NCI-H187 treated with DMSO at 0.1 percent for 48 hours (cell line): ENCODE measurements at places on chromosomes 7 and 10.

- DNase-seq, result no peak
Measured at GRCh38 chr7:44071726-44072363, 6.5 kb upstream of the PGAM2 start.

DNA sequence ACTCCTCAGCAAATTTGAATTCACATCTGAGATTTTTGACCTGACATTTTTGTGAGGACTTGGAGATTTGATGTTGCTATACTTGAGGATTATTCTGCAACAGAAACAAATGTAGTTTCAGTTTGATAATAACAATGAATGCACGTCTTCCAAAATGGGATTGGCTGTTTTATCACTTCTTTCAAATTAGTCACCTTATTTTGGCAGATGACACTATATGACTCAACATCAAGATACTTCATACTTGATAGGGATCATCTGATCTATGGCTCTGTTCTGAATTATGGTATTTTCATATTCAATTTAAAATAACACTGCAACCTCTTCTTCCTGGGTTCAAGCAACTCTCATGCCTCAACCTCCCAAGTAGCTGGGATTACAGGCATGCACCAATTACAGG, 24.2 kb downstream of the ARL5B start:
- no peak for DNase-seq

DNA sequence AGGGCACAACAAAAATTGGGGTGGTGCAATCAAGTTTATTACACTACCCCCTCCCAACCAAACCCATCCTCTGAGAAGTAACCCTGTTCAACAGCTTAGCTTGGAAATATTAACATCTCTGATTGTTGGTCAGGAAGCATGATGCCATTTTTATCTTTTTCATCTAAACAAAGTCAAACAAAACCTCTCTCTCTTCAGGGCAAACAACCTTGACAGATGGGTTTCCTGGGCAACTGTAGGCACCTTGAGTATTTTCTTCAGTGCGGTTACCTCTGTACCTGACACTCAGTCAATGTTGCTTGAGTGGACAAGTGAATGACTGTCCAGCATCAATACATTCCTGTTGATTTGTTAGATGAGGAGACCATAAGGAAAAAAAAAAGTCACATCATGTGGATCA, 183.6 kb downstream of the NRP1 start:
- DNase-seq, result no peak

- no peak for DNase-seq
Measured at GRCh38 chr7:2326951-2327350, 12.7 kb upstream of the SNX8 start.

DNA sequence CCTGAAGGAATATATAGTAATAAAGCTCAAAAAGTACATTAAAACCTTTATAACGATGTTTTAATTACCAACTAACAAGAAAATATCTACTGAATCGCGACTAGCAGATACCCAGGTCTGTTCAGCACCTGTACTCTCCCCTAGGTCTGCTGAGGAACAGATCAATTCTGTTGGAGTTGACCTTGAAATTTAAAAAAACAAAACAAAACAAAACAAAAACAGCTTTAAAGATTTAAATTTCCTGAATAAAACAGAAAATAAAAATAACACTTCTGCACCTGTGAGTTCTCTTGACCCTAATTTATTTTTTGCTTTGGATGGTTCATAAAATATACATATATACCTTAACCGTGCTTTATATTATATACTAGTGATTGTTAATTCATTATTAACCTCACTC, 24.6 kb downstream of the DIP2C start:
- DNase-seq, result no peak

DNA sequence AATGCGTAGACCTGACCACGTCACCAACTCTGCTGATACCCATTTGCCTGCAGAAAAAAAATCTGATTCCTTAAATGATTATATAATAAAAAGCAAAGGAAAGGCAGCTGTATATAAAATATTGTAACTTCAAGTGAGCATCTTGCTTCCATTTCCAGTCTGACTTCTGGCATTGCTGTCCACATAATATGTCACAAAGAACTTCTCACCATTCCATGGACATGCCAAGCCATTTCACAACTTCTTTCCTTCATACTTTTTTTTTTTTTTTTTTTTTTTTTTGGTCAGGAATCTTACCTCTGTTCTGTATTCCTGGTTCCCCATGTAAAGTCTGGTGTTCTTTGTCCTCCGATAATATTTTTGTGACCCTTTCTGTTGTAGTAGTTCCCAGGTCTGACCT, 165.5 kb downstream of the SND1 start:
- DNase-seq, result no peak

- DNase-seq, result no peak
Measured at GRCh38 chr10:52019077-52019555, 295.0 kb upstream of the DKK1 start.

DNA sequence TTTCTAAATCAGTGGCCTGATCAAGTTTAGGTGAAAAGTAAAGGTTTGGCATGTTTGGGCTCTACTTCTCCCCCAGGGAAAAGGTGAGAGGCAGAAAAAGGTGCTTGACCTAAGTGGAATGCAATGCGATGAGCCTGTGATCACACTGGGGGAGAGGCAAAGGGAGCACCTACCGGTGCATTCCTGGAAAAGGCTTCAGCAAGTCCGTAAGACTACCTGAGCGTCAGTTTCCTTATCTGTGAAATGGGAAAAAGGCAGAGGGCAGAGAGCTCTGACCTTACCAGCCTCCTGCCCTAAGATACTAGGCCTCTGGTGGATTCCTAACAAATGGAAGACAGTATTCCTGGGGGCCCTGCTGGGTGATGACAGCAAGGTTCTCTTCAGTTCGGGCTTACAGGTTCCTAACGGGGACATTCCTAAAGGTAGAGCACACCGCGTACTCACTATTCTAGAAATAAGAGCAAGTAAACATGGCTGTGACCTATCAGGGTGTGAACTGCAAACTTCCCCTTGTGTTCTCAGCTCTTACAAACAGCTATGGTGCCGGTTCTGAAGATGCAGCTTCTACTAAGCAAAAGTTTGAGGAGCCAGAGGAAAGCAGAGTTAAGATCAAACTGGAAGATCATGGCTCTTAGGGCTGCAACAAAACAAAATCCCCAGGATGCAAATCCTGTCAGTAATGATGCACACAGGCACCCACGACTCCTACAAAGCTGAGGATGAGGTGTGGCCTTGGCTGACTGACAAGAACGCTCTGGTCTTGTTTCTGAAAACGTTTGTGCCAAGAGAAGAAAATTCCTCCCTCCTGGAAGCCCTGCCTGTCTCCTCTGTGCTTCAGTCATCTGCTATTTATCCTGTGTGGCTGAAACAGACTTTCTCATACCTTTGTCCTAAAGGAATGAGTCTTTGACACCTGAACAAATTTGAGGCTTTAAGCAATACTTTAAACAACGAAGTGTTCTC, 13.3 kb upstream of the ACSL5 start:
- no peak for DNase-seq

DNA sequence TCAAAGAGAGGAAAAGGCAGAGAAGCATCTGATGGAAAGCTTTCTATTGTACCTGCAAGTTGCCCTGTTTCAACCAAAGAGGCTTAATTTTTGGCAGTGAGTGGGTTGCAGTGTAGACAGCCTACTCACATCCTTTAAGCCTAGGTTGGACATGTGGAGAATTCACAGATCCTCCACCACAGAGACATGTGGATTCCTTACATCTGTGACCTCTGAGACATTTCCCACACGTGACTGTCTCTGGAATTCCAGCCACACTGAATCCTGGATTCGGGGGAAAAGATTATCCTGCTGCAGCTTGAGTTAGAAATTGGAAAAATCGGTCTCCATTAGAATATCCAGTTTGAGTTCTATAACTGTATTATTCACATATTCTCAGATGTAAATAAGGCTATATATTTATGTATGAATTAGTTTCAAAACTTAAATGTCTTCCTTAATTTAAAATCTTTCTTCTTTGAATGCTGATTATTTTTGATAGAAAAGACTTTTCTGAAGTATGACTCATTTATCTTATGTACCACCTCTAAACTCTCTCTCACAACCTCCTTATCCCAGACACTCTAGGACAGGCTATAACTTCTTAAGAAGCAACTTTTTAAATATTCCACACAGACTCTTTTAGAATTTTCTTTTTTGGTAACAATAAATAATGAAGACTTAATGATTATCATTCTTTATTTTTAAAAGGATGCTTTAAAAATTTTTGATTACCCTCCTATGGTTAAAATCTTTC, 123.3 kb downstream of the TWIST1 start:
- no peak for DNase-seq

DNA sequence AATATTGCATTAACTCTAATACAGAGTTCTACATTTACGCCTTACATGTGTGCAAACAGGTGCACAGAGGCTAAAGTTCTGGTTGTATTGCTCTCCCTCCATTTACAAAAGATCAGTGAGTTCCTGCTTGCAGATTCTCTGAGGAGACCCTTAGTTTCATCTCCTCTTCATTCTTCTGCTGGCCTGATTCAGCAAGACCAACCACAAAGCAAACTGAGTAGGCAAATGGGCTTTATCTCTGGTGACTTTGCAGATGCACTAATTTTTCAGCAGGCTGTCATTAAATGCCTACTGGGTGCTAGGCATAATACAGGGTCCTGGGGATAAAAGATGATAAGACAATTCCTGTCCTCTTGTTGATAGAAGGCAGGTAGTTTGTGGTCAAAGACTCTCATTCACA, 56.4 kb downstream of the MET start:
- DNase-seq, result no peak

DNA sequence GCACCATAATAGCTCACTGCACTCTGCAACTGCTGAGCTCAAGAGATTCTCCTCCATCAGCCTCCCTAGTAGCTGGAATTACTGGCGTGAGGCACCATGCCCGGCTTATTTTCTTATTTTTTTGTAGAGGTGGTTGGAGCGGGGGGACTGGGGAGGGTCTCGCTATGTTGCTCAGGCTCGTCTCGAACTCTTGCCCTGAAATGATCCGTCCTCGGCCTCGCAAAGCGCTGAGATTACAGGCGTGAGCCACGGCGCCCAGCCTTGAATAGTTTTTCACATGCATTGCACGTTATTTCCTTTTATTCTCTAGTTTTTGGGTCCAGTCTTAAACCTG, 526 bp upstream of the LAMTOR4 start:
- DNase-seq, result no peak

DNA sequence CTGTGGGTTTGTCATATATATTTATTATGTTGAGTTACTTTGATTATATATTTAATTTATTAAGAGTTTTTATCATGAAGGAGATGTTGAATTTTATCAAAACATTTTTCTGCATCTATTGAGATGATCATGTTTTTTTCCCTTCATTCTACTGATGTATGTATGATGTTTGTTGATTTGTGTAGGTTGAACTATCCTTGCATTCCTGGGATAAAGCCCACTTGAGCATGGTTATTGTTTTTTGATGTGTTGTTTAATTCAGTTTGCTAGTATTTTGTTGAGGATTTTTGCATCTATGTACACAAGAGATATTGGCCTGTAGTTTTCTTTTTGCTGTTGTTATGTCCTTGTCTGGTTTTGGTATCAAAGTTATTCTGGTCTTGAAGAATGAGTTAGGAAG, 31.1 kb downstream of the SCART1 start:
- DNase-seq, result no peak

- DNase-seq, result no peak
Measured at GRCh38 chr7:20343941-20344340, 13.2 kb downstream of the ITGB8 start.

DNA sequence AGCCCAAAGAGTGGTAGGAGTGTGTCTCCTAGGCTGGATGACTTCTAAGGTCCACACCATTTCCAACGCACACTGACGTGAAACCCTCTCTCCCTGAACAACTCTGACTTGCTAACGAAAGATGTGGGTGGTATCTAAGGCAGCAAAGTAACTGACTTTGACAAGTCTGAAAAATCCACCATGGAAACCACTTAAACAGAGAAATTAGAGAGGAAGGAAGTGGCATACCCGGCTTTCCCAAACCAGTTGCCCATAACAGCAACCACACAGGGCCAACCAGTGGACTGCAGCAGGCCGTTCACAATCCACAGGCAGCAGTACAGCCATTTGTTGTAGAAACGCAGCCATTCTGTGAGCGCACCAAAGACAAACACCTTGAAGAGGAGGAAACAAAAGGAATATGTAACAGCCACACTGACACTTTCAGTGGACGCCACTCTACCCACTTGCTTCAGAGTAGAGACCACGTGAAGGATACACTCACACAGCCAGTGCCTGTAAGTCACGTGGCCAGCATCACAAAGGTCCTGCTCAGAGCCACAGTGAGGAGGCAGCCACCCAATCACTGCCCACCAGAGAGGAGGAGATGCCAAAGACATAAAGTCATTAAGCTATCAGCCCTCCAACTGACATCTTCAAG, 39.8 kb downstream of the SLC37A3 start:
- no peak for DNase-seq

GRCh38 chr7:6071406-6071805, 40.2 kb downstream of the ANKRD61 start:
- DNase-seq, result no peak

DNA sequence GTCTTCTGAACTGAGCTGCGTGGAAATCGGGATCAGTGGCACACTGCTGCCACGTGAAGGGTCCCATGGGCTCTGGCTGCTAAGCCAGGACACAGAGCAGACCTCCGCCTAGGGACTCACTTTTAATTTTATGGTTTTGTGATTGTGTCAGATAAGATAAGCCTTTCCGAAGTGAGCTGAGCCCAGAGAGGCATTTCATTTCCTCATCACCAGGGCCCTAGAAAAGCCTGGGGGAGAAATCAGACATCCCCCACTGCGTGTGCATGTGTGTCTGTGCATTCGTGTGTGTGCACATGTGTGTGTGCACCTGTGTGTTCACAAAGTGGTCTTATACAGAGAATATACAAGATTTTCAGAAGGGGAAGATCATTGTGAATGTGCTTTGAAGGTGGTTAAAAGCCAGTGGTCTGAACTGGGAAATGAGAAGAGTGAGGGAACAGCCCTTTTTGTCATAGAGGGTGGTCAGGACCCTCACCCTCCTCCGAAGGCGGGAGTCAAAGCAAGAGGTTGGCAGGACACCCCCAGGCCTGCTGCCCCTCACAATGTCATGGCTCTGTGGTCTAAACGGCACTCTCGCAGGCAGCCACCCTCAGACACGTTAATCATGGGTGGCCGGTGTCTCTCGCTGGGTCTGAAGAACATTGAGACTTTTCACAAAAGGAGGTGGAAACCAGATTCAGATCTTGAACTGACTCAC, 176.1 kb upstream of the PFKP start:
- no peak for DNase-seq

GRCh38 chr7:92720604-92721350, 115.6 kb downstream of the CDK6 start:
- DNase-seq, result no peak

DNA sequence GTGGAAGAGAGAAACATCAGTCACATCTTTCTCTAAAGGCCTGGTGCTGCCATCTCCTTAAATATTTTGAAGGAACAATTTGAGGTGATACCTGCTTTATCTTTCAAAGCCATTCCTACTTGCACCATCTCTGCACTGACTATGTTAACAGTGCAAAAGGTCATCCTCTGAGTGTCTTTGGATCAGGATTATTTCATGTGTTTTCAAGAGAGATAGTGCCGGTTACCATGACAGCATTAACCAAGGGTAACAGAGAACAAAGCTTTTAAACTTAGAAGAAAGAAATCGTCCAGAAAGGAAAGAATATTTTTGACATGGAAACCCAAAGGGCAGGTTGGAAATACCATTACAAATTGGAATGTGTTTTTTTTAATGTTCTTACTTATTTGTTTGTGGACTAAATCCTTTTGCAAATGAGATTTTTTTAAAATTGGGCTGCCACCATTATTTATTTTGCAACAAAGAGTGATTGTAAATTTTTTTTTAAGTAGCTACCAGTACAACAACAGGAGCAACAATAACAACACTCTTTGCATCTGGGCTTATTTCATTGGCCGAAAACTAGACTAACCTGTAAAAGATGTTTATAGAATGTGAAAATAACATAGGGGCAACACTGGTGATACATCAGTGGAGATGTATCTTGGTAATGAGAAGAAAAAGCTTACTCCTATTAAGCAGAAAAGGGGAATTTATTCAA, 234.2 kb downstream of the CREB5 start:
- no peak for DNase-seq

- no peak for DNase-seq
Measured at GRCh38 chr7:71389976-71390375, 258.0 kb downstream of the GALNT17 start.
